Mucosa of descending colon (tissue), 3 donors: ENCODE measurements at places on chromosomes 1 and 21. TPM values are rescaled to one million over a fixed set of nuclear protein-coding genes. Genes with fewer than 3 reads are reported as not detected.

The RPE65 gene
- not detected for total RNA-seq

The RXFP4 gene
- total RNA-seq: 3.3 TPM

- DNase-seq: no peak
These were observed 47.0 kb upstream of the CSF1 start for GRCh38 chr1:109863667-109864046.

- DNase-seq: no peak
These were observed 1.8 kb downstream of the LMX1A start for GRCh38 chr1:165354739-165355138.

DNA sequence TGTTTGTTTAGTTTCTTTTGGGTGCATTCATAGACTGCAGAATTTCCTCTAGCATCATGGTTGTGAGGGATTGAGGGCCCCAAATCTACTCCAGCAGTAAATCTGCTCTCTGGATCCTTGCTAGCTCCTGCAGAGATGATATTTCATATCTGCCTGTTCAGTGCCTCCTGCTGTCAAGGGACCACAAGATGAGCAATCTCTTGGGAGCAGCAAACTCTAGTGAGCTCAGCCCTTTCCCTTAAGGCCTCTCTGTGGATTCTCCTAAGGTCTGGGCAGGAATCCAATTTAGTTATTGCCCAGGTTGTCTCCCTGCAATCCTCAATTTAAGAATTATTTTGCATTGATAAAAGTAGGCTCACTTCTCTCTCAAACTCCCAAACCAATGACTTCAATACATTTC lies 76.9 kb downstream of the RGS18 start:
- no peak for DNase-seq
